ENCODE measurements at places on chromosomes 4 and X. TPM values are rescaled to one million over a fixed set of nuclear protein-coding genes. Genes with fewer than 3 reads are reported as not detected.

DNA sequence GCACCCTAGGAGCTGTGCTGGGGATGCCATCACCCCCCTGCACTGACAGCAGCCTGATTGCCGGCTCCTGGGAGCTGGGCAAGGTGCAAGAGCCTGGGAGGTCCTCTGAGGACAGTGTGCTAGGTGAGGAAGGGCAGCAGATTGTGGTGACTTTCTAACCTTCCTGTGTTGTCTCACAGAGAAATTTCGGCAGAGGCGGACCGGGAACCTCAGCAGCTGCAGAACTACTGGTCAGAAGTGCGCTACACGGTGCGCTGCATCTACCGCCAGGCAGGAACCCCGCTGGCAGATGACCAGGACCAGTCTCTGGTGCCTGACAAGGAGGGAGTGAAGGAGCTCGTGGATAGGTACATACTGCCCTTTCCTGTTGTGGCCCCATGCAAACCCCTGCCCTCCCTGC lies 89.8 kb downstream of the FAM193A start:
- no peak for DNase-seq

GRCh38 chrX:57772637-57773036 lies 92.6 kb upstream of the NLRP2B start:
- DNase-seq = no peak

DNA sequence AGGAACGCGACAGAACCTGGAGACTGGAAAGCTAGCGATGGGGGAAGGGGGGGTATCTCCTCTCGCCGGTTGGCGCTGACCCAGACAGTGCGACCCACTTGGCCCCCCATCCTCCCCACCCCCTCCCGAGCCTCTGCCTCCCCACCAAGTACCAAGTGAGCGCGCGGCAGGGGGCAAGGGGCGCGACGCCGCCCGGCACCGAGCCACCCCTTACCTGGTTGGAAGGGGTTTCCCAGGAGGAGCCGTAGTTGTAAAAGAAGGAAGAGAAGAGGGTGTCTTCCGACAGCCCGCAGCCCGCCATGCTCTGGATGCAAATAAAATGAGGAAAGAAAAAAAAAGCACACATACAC lies 112.2 kb downstream of the DHX15 start:
- DNase-seq = no peak

DNA sequence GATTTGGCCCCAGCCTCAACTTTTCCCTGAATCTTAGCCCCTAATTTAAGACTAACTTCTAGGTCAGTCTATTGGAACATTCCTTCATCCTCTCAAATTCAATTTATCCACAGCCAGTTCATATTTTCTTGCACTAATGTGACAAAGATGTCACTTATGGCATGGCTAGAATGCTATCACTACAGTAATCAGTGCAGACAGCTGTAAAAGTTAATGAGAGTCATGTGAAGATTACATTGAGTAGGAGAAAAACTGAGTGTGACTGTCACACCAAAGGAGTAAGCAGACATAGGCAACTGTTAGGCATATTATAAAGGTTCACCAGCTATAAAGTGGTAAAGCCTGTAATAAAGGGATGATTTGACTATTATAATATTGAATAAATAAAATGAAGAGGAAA lies 42.6 kb downstream of the GABRG1 start:
- no peak for DNase-seq

- no peak for DNase-seq
These were observed 154.3 kb upstream of the DCAF8L1 start for GRCh38 chrX:28135378-28136047.

DNA sequence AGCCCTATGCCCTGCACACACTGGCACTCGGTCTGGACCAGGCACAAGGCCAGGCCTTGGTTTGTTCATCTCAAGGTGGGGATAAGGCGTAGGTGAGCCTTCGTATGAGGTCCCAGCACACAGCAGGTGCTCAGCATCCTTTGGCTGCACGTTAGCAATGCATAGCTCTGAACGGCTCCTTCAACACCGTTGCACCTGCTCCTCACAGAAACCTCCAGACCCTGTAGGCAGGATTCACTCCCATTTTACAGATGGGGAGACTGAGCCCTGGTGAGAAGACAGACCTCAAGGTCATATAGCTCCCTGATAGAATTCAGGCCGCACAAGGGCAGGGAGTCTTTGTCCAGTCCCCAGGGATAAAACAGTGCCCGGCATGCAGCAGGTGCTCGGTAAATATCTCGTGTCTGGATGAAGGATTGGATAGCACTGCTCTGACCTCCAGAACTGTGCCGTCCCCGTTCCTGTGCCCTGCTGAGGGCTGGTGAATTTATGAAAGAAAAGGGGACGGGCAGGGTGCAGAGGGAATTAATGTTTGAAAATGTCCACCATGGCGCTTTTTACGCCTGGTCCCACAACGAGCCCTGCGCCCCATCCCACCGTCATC lies 2.4 kb downstream of the PPP2R2C start:
- peak; percentile 44 for DNase-seq

SYN1 gene
- 0.23 TPM for total RNA-seq

DNA sequence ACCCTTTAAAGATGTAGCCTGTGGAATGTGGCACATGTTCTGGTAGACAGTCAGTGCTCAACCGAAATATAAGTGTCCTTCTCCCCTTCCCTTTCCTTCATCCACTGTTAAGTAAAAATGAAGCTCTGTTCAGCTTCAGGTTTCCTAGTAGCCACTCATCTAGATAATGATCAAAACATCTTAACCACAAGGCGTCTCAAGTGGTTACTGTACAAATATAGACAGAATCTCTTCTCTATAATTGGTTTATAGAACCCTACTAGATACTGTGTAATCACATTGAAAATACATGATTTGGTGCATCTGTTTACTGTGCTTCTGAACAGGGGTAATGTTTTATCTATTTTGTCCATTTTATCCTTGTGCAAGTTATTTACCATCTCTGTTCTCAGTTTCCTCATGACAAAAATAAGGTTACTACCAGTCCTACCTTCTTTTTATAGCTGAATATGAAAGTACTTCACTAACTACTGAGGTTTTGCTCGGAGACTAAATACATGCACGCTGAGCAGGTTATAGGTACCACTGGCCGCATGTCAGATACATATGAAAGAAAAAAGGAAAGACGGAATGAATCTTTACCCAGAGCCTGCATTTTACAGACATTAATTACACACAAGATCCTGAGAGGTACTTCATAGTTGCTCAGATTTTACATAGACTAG lies 20.3 kb upstream of the SLC25A4 start:
- DNase-seq = no peak

CT83 gene
- total RNA-seq = not detected

NUDT10 gene
- 13.6 TPM for total RNA-seq

DNA sequence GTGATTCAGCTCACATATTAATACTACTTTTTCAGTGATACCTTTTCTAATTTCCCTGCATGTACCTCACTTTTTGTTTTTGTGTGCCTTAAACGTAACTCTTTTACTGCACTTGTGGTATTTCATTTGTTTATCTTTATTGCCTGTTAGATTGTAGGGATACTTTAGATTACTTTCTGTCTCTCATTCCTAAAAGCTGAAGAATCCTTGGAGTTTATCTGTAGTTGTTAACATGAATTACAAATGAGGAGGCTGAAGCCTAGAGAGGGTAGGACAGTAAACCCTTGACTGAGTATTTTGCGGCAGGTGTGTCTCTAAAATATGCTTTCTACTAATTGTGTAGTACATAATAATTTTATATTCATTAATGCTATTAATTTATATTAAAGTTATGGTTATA lies 34.9 kb downstream of the BMP2K start:
- DNase-seq = no peak

- DNase-seq = no peak
These were observed 215.5 kb downstream of the GPAT3 start for GRCh38 chr4:83751336-83751949.

- DNase-seq = no peak
These were observed 30.7 kb upstream of the PTPN13 start for GRCh38 chr4:86563416-86563815.

FAM156B gene
- 21.0 TPM for total RNA-seq

DNA sequence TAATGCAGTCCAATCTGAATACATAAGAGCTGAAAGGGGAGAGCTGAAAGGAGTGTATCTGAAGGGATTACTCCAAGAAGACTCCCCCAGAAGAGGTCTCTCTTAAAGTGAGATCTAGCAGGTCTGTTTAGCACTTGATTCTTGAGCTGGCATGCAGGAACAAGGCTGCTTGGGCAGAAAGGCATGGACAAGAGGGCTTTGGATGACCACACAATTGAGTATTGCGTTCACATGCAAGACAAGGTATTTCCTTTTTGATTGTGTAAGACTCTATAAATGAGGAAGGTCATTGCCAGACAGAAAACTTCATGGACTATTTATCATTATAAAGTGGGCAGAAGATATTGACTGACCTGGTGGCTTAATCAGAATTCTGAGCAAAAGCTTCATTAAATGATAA lies 145.5 kb upstream of the AFF2 start:
- no peak for DNase-seq

FOXR2 gene
- total RNA-seq = not detected

DNA sequence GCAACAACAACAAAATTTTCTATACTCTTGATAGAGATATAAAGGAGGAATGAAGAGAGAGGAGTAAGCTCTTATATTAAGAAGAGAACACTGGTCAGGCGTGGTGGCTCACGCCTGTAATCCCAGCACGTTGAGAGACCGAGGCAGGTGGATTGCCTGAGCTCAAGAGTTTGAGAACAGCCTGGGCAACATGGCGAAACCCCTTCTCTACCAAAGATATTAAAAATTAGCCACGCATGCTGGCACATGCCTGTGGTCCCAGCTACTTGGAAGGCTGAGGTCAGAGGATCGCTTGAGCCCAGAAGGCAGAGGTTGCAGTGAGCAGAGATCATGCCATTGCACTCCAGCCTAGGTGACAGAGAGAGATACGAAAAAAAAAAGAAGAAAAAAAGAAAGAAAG lies 102.4 kb downstream of the TEX11 start:
- DNase-seq = no peak

DNA sequence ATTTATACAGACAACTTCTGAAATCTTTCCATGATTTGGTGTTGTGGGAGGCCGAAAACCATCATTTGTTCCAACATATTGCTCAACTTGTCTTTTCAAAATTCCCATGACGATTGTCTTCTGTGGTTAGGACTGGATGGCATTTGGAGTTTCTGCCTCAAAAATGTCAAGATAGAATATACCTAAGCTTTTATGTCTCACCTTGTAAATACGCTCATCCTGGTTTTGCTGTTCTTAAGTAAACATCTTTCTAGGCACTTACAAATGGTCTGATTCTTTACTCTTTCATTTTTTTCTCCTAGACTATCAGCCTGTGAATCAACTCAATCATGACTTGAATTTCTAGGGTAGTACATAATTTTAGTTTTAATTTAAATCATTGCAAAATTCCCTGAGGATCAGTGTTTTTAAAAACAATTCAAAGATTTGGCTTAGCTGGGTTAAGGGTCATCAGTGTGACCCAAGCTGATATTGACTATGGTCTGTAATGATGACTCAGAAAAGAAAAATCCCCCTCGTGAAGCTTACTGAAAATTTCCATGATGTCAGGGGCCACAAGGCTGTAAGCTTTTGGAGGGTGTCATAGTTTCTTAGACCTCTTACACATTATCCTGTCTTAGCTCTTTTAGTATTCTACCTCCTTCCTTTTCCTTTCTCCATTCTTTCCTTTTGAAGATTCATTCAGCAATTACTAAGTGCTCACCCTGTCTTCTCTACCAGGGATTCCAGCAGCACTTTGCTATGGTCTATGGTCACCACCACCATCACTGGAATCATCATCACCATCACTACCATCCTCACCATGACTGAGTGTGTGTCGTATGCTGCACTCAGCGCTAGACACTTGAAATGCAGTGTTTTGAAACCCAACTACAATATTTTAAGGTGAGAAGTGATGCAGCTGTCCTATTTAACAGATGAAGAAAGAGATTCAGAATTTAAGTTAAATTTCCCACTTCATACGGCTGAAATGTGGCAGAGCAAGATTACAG lies 124.4 kb downstream of the CPE start:
- DNase-seq = no peak

- DNase-seq = no peak
These were observed 127.3 kb downstream of the ATP10D start for GRCh38 chr4:47612116-47613023.

GRCh38 chrX:19684311-19684710 lies 169.0 kb upstream of the MAP3K15 start:
- DNase-seq = no peak

GRCh38 chr4:163087805-163088204 lies 78.9 kb downstream of the NAF1 start:
- no peak for DNase-seq

P2RY4 gene
- total RNA-seq = 1.5 TPM

EREG gene
- total RNA-seq = 12.3 TPM

SFRP2 gene
- total RNA-seq = not detected

LAGE3 gene
- 25.1 TPM for total RNA-seq

DNA sequence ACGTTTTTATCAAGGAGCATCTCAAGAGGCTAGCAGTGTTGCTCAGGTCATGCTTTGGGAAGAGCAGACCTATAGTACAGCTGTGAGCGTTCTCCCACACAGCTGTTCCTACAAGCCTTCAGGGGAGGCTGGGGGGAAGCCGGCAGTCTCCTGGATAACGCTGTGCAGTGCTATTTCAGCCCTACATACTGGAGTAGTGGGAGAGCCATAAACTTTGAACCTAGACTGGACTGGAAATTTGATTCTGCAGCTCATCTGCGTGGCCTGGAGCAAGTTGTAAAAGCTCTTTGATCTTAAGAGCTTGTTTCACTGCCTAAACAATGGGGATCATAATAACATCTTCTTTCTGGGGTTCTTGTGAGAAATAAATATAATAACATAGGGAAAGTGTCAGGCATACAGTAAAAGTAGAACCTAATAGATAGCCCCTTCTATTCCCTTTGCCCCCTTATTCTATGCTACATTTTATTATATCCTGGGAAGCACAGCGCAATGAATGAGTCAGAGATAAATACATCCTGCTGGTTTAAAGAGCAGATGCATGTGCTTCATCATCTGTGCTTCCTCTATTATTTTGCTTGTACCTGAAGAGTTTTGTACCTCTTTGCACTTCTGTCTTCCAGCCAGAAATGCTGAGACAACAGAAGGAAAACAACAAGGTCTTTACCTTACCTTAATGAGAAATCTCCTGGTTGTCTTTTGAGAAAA lies 14.7 kb upstream of the AMBN start:
- no peak for DNase-seq

MAML3 gene
- total RNA-seq = 6.7 TPM

GRCh38 chrX:20442597-20442996 lies 175.9 kb upstream of the RPS6KA3 start:
- peak; percentile 92 for DNase-seq

SSX2B gene
- not detected for total RNA-seq

DNA sequence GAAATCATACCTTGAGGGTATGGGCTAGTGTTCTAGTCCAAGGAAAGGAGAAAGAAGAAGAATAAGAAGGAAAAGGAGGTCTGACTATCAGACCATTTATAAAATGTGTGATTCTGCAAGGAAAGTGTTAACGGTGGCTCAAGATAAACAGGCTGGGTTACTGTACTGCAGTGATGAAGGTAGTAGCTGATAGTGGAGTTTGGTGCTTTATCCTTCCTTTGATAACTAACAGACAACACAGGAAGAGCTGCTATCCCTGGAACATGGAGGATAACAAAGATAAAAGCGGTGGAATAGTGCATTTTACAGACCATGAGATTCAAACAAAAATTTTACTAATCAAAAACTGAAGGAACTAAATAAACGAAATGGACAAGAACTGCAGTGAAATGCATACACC lies 2.6 kb downstream of the UNC5C start:
- DNase-seq = no peak

GRCh38 chr4:187665086-187665485 lies 330.5 kb upstream of the ZFP42 start:
- no peak for DNase-seq

- DNase-seq = no peak
These were observed 22.9 kb upstream of the TRIM2 start for GRCh38 chr4:153181293-153181692.

GRCh38 chrX:147899379-147900114 lies 12.2 kb upstream of the FMR1 start:
- DNase-seq = no peak

Measured in spleen (tissue), 13 donors.